ENCODE measurements at places on chromosomes 12 and 14.
A peak's percentile ranks its signal among the peaks of the same experiment; 100 is the strongest.

DNA sequence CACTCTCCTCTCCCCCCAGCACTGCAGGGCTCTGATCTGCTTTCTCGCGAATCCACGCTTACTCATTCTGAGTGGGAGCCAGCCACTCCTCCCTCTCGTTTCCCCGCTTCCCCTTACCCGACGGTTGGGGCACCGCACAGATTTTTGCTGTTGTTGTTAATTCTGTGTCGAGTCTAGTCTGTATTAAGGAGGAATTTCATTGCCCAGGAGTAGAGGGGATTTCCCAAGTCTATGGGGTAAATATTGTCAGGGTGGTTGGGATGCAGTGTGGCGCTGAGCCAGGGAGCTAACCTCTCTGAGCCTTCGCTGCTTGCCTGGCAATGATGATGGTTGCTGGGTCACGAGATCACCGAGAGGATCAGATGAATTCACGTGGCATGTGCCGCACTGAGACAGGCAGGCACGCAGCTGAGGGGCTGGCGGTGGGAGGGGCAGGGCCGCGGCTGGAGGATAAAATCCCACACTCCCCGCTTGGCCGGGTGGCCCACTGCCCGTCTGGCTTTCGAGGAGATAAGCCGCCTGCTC lies 18.5 kb downstream of the NCOR2 start:
- peak; percentile 20 for DNase-seq

- no peak for DNase-seq
Observed at GRCh38 chr12:117439531-117440001, 78.1 kb upstream of the NOS1 start.

DNA sequence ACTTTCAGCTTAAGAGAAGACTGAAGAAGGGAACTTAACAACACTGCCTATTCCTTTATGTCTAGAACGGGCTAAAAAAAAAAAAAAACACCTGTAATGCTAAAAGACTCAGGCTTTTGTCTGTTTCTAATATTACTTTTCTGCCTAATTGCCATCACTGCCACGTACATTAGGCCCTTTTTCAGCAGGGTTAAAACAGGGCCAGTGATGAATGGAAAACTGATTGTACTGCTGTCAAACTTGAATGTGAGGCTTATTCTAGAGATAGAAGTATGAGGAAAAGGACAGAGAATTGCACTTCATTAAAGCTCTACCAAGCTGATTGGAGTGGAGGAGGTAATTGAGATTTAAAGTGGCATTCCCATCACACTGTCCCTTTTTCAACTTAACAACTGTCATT lies 535.8 kb downstream of the PRKD1 start:
- DNase-seq, result no peak

- no peak for DNase-seq
Observed at GRCh38 chr12:106585521-106586277, 2.9 kb downstream of the RFX4 start.

DNA sequence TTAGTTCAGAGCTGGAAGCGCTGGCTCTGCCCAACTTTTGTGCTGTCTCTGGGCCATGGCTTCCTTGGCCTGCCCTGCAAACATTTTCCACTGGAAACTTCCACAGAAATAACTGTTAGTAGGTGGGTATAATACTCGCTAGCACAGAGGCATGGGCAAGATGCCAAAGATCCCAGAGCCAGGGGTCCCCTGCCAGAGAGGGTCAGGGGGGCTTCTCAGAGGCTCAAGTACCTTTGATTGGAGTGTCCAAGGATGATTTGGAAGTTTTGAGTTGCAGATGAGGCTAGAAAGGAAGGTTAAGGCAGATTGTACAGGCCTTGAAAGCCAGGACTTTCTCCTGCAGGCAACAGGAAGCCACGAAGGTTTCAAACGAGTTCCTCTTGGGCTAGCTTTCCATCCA lies 187.6 kb downstream of the DICER1 start:
- DNase-seq, result no peak

- no peak for DNase-seq
Observed at GRCh38 chr14:91896419-91896818, 29.1 kb upstream of the TC2N start.

- DNase-seq, result no peak
Observed at GRCh38 chr12:110028323-110028722, 20.0 kb downstream of the C12orf76 start.

- no peak for DNase-seq
Observed at GRCh38 chr14:68112442-68112841, 292.9 kb downstream of the RAD51B start.

DNA sequence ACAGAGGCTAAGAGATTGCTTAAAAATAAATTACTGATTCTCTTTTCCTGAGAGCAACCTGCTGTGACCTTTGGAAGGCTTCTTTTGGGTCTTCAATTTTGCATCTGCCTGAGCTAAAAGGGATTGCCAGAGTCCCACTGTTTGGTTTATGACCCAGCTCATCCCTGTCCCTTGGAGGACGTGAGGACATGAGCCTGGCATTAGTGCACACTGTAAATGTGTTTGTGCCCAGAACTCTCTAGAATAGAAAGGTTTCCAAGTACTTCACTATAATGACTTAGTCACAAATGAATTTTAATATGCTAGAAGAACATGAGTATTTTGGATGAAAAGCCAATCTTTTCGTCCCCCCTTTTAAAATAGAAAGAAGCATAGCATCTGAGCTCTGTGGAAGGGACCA lies 47.1 kb upstream of the CDKN3 start:
- DNase-seq, result no peak

DNA sequence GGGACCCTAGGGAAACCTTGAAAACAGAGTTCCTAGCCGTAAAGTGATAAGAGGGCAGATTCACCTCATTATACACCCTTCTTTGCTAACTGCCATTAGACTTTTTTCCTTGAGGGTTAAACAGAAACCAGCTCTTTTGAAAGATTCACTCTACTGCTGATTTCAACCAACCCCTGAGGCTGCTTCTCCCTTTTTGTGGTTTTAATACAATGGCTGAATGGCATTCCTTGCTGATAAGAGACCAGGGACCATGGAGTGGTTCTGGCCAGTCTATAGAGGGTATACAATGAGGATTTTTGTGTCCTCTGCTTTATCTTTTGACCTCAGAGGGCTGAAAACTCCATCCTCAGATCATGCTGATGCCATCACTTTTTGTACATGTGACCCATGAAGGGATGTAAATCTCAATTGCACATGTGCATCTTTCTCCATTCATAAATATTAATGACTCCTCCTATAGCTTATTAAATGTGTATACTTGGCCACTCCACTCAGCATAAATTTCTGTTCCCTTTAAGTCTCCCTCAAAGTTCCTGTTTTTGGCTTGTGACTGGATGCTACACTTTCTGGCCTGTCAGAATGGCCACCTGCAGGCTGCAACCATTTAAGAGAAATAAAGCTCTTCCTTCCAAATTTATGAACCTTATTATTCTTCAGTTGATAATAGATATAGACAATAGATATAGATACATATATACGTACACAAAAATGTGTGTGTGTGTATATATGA lies 233.8 kb upstream of the SEL1L start:
- DNase-seq, result no peak
